Activated gamma-delta T cell (primary cell): ENCODE measurements at places on chromosomes 2 and 18.

GRCh38 chr2:232900811-232901735, 31.0 kb downstream of the SNORC start:
- DNase-seq: no peak

GRCh38 chr2:70639841-70640436, 86.3 kb upstream of the TGFA start:
- DNase-seq: no peak

GRCh38 chr18:63161032-63161760, 158.4 kb downstream of the BCL2 start:
- DNase-seq: no peak

DNA sequence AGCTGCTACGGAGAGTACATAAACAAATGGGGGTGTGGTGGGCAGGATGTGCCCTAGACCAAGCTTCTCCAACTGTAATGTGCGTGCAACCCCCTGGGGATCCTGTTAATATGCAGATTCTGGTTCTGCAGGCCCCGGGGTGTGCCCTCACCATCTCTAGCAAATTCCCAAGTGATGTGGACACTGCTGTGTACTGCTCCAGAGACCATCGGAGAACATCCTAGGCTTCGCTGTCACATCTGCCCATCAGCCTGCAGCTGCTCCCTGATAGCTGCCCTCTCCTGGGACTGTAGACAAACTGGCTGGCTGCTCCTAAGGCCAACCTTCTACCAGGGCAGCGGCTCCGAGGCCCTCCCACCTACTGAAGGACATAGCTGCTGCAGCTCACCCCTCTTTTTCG, 3.2 kb downstream of the HS1BP3 start:
- no peak for DNase-seq

GRCh38 chr2:122960759-122961641, 1064.1 kb upstream of the CNTNAP5 start:
- DNase-seq: no peak

DNA sequence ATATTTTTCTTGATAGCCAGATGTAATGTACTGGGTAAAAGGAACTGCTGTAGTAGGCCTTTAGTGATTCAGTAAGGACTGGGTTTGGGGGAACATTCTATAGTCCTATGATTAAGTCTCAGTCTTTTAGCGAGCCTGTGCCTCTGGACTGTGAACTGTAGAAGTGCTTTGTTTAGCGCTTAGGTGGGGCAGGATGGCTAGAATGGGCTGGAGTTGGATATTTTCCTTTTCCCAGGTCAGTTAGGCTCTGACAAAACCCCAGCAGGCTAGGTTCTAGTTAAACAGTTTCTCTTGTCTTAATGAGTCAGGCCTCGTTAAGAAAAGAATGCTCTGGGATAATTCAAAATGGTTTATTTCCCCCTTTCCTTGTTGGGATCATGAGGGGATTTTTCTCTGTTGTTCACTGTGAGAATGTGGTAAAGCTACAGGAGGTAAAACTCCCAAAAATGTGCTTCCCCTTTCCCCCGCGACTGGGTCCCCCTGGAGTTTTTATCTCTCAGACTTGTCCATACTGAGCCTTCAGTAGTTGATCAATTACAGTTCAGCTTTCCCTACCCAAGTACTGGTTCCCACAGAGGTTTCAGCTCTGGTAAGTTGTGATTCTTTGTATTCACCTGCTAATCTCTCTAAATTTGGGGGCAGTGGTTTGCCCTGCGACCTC, 31.5 kb downstream of the EHBP1 start:
- no peak for DNase-seq

GRCh38 chr2:135667045-135667444, 74.6 kb upstream of the UBXN4 start:
- DNase-seq: no peak

DNA sequence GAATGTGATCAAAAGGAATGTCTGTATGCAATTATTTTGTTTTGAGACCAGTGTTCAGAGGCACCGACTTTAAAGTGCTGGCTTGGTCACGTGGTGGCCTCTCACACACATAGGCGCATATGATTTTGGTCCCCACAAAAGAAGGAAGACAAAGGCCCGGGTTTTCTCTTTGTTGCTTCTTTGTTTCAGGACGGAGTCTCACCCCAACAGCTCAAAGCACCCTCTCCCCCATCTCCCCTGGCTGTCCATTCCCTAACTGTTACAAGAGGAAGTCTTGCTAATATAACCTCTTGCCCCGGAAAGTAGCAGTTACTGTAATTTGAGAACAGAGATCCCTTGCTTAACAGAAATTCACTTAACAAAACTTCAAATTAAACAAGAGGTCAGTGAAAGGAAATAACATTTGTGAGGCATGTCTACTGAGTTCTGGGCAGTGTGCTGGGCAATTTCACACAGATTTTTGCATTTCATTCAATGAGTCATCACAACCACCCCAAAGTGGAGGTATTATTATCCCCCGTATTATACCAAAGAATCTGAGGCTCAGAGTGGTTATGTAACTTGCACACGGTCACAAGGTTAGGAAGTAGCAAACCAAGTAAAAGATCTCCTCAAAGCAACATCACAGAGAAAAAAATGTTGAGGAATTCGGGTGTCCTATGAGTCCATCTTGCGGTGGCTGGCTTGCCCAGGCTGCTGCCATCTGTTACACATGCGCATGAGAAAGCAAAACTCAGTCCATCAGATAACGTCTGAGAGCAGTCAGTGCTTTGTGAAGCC, 75.8 kb downstream of the SDC1 start:
- no peak for DNase-seq

DNA sequence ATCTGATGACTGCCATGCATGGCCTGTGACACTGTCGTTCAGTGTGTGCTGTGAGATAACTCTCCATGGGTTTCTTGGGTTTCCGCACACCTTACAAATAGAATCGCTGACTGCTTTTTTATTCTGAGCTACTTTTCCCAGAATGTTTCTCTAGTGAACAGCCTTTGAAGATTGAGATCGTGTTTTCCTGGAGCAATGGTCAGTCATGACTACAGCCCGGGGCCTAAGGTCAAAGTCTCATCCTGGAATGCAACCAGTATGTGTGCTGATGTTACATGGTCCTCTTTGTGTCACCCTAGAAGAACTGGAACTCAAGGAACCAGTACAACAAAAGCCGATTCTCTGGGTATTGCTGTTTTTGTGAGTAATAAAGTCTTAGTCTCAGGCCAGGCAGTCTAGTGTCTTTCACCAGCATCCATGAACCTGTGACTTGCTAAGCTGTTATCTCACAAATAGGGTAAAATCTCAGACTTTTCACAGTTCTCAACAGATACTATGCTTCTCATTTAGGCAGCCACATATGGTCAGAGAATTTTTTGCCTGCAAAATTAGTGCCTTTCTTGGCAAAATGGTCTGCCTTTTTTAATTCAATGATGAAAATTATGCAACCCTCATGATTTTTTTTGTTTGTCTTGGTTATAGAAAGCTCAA, 124.9 kb upstream of the PIEZO2 start:
- DNase-seq: no peak

DNA sequence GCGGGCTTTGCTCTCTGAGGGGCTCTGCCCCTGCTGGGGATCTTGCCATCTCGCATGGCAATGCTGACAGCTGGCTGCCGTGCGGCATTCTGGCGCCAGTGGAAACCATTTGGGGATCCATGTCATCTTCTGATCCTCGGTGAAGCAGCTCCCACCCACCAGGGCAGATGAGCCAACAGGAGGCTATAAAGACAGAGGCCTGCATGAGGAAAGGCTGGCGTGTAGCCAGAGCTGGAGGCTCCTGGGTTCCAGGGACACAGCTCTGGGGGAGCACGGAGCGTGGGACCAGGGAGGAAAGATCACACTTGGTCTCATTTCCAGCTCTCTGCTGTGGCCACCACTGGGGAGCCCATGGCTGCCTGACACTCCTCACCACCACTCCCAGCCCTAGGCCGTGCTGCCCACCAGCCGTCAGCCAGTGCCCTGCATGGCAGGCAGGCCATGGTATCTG, 145.8 kb downstream of the ZFP36L2 start:
- no peak for DNase-seq

GRCh38 chr2:84850471-84850870, 30.4 kb downstream of the TRABD2A start:
- no peak for DNase-seq

DNA sequence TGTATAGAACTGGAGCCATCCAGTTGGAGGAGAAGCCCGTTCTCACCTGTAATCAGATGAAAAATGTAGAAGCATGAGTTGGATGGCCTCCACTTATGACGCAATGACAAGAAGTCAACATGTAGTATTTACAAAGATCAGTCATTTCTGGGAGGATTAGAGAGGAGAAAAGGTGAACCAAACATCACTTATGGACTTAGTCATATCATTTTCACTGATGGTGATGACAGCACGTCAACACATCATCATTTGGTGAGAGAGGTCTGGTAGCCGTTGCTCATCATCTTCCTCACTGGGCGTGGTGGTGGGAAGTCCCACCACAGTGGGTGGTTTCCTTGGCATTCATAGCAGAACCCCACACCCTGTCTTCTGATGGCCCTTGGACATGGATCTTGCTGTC, 264.2 kb upstream of the EPAS1 start:
- no peak for DNase-seq

DNA sequence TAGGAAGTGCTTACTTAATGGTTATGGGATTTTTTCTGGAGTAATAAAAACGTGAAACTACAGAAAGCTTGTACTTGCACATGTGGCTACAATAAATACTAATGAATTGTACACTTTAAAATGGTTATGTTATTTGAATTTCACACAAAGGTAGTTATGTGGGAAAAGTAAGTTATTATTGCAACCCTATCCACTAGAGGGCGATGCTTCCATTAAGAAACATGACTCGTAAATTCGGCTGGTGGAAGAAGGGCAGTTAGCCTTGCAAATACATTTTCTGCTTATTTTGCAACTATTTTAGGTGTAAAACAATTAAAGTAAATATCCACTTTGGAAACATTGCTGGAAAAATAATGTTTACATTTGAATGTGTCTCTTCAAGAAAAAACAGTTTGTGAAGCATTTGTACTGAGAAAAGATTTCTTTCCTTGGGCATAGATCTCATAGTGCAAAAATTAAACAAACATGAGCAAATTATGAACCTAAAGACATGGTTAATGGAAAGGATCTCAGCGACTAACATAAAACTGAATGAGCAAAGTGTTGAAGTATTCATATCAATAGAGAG, 68.1 kb upstream of the CSRNP3 start:
- no peak for DNase-seq

DNA sequence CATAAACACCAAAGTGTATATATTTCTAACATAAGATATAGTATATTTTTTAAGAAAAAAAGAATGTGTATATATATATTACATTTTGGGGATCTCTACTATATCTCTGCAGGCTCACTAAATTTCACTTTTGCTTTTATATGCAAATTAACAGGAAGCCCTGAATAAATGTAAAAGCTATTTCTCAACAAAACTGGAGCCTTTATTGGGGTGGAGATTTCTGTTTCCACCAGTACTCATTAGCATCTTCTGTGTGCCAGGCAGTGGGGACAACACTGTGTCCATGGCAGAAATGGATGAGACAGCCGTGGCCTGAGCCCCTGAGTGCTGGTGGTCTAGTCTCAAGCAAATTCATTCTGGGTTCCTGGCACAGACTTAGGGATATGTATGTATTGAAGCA, 41.3 kb downstream of the C18orf63 start:
- no peak for DNase-seq

GRCh38 chr2:53242090-53242489, 525.5 kb upstream of the CHAC2 start:
- DNase-seq: no peak

- no peak for DNase-seq
Observed at GRCh38 chr2:58638256-58638805, 397.2 kb upstream of the FANCL start.
